ENCODE measurements at places on chromosomes 2 and 18.

DNA sequence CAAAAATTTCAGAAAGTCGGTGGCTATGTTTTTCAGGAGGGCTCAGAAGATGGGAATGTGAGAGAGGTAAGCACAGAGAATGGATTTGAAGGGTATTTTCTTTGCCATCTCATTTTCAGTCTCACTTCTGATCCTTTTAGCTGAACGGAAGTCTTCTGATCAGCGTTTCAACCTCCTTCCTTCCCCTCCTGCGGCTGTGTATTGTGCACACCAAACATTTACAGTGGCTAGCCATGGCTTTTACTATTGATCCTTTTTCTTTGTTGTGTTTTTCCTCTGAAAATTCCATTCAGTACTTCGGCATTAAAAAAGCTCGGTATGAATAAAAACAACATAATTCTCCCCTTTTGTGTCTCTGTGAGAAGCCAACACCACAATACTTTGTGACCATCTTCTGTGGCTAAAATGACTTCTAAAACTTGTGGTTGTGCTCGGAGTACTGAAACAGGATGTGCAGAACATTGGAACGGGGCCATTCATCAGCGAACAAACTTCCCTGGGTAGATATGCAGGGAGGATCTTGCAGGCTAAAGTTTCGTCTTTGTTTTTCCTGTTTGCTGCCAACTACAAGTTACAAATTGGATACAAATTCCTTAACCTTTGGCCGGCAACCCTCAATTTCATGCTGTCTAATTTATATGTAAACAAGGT lies 260.8 kb upstream of the FAM98A start:
- peak; percentile 22 for DNase-seq

DNA sequence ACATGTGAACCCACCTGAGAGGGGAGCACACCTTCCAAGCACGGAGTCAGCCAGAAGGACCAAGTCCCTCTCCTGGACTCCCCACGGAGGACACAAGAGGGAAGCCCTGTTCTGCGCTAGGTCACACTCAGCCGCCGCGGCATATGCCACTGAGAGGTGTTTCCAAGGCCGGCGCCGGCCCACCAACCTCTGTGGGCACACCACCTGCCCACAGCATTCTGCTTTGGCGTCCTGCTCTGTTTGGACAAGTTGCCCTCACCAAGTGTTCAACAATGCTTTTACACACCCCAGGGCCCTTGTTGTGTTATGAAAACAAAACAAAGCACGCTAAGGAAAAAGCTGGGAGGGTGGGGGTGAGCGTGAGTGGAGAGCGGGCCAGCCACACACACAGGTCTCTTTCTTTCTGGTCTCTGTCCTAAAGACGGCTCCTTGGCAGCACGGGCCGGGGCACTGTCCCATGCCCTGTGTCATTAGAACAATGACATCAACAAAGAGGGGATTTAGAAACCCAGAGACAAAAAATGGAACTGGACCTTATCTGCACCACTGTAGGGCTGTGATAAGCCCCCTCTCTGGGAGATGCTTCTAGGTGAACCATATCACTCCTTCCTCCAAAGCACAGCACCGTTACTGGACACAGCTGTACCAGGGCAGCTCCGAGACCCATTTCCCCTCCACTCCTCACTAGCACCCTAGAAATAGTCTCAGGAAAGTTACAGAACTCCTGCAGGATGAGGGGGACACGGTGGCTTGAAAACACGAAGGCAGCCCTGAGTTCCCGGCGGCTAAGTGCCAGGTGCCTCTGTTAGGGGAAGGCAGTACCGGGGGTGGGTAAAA lies 17.0 kb downstream of the SMAD7 start:
- DNase-seq = no peak

DNA sequence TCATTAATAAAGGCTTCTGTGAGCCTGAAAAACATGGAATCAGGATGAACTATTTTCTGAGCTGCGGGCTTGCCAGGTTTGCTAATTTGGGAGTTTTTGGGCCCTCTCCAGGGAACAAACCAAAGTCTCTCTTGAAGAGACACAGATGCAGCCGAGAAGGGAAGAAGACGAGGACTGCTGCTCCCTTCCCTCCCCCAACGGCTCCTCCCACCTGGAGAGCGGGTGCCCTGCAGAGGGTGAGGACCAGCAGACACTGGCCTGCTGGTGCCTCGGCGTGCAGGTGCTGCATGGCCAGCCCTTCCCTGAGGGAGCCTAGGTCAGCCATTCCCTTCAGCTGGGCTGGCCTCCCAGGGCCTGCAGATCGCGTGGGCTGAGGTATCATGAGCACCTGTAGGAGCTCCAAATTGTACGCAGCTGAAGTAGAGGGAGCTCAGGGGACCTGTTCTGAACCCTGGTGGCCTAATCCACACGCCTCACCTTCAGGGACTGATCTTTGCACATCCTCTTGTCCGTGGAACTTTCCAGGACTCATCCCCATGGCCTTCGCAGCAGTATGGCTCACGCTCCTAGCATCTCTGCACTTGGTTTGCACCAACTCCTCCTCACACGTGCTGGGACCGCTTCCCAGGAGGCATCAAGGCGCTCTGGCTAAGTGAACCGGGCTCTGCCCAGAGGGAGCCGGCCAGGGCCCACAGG lies 19.5 kb downstream of the EMX1 start:
- DNase-seq = no peak

- DNase-seq = no peak
Observed at GRCh38 chr2:215839816-215840215, 173.5 kb downstream of the MREG start.

- DNase-seq = peak; percentile 71
Observed at GRCh38 chr2:121076885-121077549, 208.0 kb downstream of the TFCP2L1 start.

DNA sequence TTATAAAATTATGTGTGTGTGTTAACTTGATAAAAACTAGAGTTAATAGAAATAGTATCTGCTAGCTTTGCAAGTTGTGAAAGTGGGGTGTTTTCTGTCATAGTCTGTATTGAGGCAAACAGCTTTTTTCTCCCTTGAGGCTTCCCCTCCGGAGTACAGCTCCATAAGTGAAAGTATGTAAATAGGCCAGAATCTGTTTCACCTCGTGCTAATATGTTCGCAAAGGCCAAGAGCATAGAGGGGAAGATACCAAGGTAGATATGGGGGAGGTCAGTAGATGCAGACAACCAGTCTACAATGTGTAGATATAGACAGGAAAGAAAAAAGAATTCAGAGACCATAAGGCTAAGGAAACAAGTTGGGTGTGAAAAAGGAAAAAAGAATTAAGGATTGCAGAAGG lies 72.9 kb downstream of the PTRHD1 start:
- no peak for DNase-seq

DNA sequence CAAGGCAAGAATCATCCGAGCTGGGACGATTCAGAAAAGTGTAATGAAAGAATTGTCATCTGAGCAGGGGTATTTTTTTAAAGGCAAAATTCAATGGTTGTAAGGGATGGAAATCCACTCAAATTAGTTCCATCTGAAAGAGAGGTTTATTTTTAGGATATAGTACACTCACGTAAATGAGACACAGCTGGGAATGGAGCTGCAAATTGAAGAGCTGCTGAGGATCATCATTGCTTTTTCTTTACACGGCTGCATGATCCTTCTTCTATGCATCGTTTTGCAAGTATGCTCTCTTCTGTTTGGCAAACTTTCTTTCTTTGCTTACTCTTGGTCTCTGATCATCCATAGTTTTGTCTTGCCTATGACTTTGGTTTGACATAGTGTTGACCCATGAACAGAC lies 27.4 kb upstream of the CUL3 start:
- no peak for DNase-seq

DNA sequence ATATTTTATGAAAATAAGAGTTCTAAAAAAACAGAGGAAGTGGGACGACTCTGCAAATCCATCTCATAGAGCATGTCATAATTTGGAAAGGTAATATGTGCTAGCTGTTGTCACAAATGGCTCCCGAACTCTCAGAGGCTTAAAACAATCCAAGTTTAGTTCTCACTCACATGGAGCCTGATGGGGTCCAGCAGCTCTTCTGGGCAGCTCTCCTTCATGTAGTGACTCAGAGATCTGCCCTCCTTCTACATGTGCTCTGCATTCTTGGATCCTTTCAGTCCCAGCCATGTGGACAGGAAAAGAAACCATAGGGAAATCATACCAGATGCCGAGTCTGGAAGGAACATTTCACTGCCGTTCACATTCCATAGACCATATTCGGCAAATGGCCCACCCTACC lies 180.1 kb upstream of the APCDD1 start:
- no peak for DNase-seq
